Immature natural killer cell (primary cell): ENCODE measurements at places on chromosomes 16 and 17. TPM values are rescaled to one million over a fixed set of nuclear protein-coding genes. Genes with fewer than 3 reads are reported as not detected.

DNA sequence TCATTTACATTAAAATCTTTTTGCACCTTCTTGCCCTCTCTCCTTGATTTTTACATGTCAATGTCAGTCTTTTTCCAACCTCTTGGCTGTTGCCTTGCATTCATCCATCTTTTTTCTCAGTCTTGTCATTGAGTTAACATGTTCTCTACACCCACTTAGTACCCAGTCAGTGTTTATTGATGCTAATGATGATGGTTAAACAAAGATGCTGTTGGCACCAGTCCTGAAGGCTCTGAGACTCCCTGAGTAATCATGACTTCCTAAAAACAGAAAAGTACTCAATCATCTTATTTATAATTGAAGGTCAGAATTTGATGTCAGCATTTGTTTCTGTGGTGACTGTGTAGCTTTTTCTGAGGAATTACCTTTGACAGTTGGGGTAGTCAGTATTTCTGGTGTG is 104.5 kb downstream of the NLK start:
- H3K27me3 ChIP-seq, result no peaks in the 10 kb centered on the region
- H3K36me3 ChIP-seq, result peaks cover 18% of the 10 kb centered on the region
- no peaks in the 10 kb centered on the region for H3K4me1 ChIP-seq
- H3K4me3 ChIP-seq, result no peak overlapping the region
- no peak for DNase-seq
- no peak overlapping the region for H3K27ac ChIP-seq

HEATR9 gene
- 0.19 TPM for polyA plus RNA-seq

RPA1 gene
- 102 TPM for polyA plus RNA-seq

GRCh38 chr17:82570277-82570676 is 50.7 kb downstream of the FOXK2 start:
- no peak overlapping the region for H3K27ac ChIP-seq
- no peak overlapping the region for H3K4me3 ChIP-seq
- peaks cover 2% of the 10 kb centered on the region for H3K4me1 ChIP-seq
- DNase-seq, result no peak

SLFN14 gene
- not detected for polyA plus RNA-seq

DNA sequence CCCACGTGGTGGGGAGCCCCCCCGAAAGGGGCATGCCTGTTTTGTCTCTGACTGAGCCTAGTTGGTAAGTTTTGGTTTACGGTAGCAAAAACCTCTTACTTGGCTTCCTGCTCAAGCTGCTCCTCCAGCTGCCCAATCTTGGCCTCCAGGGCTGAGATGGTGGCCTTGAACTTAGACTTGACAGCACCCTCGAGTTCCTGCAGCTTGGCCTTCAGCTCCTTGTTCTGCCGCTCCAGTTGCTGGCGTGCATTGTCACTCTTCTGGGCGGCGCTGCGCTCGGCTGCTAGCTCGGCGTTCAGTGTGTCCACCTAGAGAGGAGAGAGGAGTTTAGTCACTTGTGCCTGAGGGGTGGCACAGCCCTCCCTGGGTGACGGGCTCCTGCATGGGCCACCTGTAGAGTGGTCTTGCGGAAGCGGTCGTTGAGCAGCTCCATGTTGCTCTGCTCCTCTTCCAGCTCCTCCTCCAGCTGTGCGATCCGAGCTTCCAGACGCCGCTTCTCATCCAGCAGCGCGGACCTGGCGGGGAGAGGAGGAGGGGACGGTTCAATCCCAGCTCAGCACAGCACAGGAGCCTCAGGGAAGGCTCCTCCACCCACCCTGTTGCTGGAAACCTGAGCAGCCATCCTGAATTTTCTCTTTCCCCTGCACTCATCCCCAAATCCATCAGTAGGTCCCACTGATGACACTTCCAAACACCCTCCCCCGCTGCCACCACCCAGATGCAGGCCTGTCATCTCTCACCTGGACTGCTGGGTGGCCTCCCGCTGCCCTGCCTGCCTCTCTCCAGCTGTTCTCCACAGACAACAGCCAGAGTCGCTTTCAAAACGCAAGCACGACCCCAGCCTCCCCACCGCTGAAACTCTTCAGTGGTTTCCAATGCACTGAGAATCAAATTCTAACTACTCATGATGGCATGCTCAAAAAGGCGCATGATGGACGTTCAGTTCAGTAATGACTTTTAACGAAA is 44.6 kb downstream of the NDEL1 start:
- no peak overlapping the region for H3K4me3 ChIP-seq
- H3K4me1 ChIP-seq, result no peaks in the 10 kb centered on the region
- peaks cover 24% of the 10 kb centered on the region for H3K36me3 ChIP-seq
- DNase-seq, result no peak

DNA sequence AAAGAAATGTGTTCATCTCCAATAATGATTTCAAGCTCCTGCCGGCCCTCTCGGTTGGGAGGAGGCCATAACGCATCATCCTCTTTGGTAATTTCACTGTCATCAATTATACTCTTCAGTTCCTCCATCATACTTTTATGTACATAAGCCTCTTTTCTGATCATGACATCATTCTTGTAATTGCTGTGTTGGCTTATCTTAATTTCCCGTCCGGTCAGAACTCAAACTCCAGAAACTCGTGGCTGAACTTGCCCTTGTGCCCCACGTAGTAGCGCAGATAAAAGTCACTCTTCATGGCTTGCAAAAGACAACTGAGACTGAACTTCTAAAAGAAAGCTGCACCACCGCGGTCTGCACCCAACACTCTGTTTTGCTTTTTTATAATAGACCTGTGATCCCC is 13.6 kb downstream of the TMEM220 start:
- no peak overlapping the region for H3K27ac ChIP-seq
- H3K4me1 ChIP-seq, result no peaks in the 10 kb centered on the region
- peaks cover 15% of the 10 kb centered on the region for H3K36me3 ChIP-seq
- DNase-seq, result no peak
- no peak overlapping the region for H3K4me3 ChIP-seq
- no peaks in the 10 kb centered on the region for H3K27me3 ChIP-seq

DNA sequence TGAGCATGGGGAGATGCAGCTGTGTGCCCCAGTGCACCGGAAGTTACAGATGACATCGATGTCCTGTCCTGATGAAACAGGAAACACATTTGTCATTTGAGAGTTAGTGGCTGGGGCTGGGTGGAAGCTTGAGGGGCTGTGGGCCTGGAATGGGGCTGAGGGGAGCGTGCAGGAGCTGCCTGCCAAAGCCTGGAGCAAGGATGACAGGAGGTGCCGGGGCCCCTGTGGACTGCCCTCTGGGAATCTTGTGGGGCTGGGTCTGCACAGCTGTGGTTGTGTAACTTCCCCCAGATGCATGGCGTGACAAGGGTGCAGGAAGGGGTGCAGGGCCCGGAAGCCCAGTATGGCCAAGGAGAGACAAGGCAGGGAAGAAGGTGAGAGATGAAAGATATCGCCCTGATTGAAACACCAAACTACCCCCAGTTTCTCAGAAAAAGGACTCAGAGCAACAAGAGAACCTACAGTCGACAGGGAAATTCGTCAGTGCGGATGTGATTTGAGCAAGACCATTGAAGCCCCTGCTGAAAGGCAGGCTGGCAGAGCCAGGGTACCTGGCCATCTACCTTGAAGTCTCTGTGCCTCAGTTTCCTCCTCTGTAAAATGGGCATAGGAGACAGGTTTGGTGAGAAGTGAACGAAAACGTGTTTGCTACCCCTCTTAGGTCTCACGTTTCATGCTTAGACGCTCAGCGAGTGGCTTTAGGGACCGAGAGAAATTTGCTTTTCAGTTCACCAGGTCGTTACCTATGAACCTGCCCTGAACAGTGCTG is 8.8 kb downstream of the MMP25 start:
- H3K36me3 ChIP-seq, result peaks cover 22% of the 10 kb centered on the region
- peaks cover 63% of the 10 kb centered on the region for H3K4me1 ChIP-seq
- peaks cover 3% of the 10 kb centered on the region for H3K27me3 ChIP-seq
- H3K27ac ChIP-seq, result peak overlapping the region; percentile 90
- H3K4me3 ChIP-seq, result peak overlapping the region; percentile 50

DNA sequence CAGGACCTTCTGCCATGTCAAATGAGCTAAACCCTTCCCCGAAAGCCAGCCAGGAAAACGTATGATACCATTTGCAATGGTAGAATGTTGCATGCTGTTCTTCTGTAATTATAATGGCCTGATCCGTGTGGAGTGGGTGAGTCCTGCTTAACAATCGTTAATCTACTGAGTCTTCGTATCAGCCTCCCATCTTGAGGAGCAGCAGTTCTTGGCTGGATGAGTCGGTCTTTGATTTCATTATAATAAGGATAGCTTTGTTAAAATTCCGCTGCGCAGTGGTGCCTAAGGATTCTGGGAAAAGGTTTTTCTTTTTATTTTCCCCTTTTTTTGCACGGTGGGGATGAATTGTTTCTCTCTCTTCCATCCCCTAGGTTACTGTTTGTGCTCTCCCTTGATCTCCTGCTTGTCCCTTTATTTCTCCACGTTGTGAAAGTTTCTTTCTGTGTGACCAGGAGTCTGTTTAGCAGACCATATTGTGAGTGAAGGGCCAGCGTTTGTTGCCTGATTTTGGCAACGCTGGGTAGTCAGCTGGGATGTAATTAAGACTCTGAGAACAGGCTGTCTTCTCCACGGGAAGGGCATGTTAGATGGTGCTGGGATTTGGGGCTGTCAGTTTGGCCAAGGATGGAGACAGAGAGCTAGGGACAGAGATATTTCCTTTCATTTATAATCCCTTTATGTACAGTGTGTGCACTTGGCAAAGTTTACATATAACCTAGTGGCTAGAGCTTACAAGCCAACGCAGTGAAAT is 263.0 kb downstream of the FTO start:
- H3K27ac ChIP-seq, result peak overlapping the region; percentile 46
- DNase-seq, result no peak
- no peaks in the 10 kb centered on the region for H3K36me3 ChIP-seq
- no peaks in the 10 kb centered on the region for H3K27me3 ChIP-seq
- no peaks in the 10 kb centered on the region for H3K4me1 ChIP-seq

DNA sequence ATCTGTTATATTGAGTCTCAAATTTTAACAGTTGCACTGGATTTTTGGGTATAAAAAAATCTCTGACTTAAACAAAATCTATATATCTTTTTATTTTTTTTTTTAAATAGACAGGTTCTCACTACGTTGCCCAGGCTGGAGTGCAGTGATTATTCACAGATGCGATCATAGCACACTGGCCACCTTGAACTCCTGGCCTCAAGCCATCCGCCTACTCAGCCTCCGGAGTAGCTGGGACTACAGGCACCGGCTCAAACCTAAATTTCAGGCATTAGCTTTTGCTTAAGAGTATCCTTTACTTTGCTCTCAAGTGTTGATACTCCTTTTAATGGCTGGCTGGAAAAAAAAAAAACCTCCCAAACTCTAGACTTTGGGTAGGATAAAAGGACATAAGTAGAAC is 61.6 kb downstream of the RPGRIP1L start:
- no peak overlapping the region for H3K27ac ChIP-seq
- peaks cover 35% of the 10 kb centered on the region for H3K36me3 ChIP-seq
- no peak for DNase-seq
- H3K27me3 ChIP-seq, result no peaks in the 10 kb centered on the region

DNA sequence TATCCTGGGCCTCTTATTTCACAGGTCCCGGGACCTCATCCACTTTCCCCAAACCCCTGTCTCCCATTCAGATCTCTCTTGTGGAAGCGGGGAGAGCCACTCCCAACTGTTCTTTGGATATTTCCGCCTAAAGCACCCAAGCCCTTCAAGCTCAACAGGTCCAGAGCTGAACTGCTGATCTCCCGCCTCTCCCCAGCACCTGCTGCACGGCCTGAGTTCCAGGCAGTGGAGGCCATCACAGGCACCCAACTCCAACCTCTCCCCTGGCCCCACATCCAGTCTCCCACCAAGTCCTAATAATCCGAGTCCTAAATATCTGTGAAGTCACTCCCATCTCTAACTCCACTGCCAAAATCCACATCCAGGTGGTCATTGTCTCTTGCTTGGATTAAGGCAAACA is 6.5 kb downstream of the ITGA2B start:
- no peak for DNase-seq
- H3K4me3 ChIP-seq, result no peak overlapping the region
- H3K27ac ChIP-seq, result no peak overlapping the region

- peaks cover 7% of the 10 kb centered on the region for H3K27me3 ChIP-seq
- peaks cover 13% of the 10 kb centered on the region for H3K36me3 ChIP-seq
- no peak for DNase-seq
- no peak overlapping the region for H3K4me3 ChIP-seq
Measured at GRCh38 chr16:87336434-87337240, 19.4 kb upstream of the C16orf95 start.

CDH5 gene
- polyA plus RNA-seq, result not detected

DNA sequence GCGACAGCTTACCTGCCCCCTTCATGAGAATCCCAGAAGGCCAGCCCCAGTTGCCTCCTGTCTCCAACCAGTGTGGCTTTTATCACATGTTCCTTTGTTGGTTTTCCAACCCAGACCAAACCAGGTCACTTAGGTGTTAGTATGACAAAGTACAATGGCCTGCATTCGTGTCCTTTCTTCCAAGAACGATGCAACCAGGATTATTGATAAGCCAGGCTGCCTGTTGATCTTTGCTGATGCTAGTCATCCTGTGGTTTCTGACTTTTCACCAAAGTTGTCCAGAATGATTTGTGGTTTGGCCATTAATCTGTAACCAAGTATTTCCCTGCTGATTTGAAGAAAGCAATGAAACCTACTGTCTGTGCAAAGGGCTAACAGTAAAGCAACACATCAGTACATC is 191.4 kb downstream of the CYLD start:
- H3K4me3 ChIP-seq, result no peak overlapping the region
- no peak overlapping the region for H3K27ac ChIP-seq
- no peaks in the 10 kb centered on the region for H3K36me3 ChIP-seq
- no peak for DNase-seq

- no peak overlapping the region for H3K4me3 ChIP-seq
- no peak for DNase-seq
- no peaks in the 10 kb centered on the region for H3K36me3 ChIP-seq
- H3K4me1 ChIP-seq, result no peaks in the 10 kb centered on the region
- no peak overlapping the region for H3K27ac ChIP-seq
- peaks cover 2% of the 10 kb centered on the region for H3K27me3 ChIP-seq
Measured at GRCh38 chr16:50651835-50652438, 29.2 kb downstream of the SNX20 start.

DNA sequence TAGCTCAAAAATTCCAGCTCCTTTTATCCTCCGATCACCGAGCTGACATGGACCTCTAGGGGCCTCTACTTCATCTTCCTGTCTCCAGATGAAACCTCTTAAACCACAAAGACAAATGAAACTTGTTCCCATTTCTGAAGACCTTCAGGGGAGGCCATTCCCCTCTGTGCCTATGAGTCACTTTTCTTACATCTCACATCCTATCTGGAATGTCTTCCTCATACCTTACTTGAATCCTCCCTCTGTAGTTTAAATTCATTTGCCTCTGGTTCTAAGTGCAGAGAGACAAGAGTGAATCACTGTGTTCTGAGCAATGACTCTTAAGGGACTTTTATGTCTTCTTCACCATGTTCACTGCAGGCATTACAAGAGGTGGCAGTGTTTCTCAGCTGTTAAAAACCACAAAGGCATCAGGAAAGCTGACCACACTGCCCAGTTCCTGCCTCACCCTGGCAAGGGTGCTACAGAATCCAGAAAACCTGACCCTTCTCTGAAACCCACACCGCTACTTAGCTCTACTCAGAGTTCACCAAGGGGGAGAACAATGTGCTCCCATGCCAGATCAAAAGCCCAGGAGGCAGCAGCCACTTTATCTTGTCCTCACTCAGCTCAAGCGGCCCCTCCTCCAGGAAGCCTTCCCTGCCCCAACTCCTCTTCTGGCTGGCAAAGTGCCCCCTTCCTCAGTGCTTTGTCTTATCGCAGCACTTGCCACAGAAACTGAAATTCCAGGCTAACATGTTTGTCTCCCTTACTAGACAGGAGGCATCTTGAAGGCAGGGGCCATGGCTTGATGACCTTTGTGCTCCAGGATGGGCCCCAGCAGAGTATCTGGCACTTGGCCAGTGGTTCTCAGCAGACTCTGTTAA is 6.4 kb downstream of the CUEDC1 start:
- H3K4me3 ChIP-seq, result peak overlapping the region; percentile 44
- H3K36me3 ChIP-seq, result peaks cover 3% of the 10 kb centered on the region
- peak overlapping the region; percentile 55 for H3K27ac ChIP-seq

- peaks cover 2% of the 10 kb centered on the region for H3K27me3 ChIP-seq
- no peak overlapping the region for H3K4me3 ChIP-seq
- H3K36me3 ChIP-seq, result no peaks in the 10 kb centered on the region
- no peak overlapping the region for H3K27ac ChIP-seq
- peaks cover 38% of the 10 kb centered on the region for H3K4me1 ChIP-seq
Measured at GRCh38 chr17:57288040-57288772, 31.9 kb downstream of the MSI2 start.
